ENCODE measurements at places on chromosomes 2 and 18. TPM values are rescaled to one million over a fixed set of nuclear protein-coding genes. Genes with fewer than 3 reads are reported as not detected.

The RFTN2 gene
- total RNA-seq = not detected

- peak within 1 kb of the TSS; percentile 73 for H3K4me3 ChIP-seq
- no peaks in the 10 kb centered on the region for H3K36me3 ChIP-seq
- H3K27ac ChIP-seq = peak within 1 kb of the TSS; percentile 79
- peaks cover 41% of the 10 kb centered on the region for H3K27me3 ChIP-seq
- H3K4me1 ChIP-seq = peaks cover 16% of the 10 kb centered on the region
Observed at GRCh38 chr2:16665748-16666448, at the start of gene CYRIA. Gene CYRIA (minus strand): TSS chr2:16665834. CDS start chr2:16588119, 77,715 bp downstream.

- H3K4me3 ChIP-seq = no peak overlapping the region
- H3K27me3 ChIP-seq = peaks cover 9% of the 10 kb centered on the region
- H3K4me1 ChIP-seq = peaks cover 3% of the 10 kb centered on the region
- H3K27ac ChIP-seq = no peak overlapping the region
- DNase-seq = no peak
- H3K36me3 ChIP-seq = peaks cover 2% of the 10 kb centered on the region
Observed at GRCh38 chr2:27751377-27751776, 20.1 kb upstream of the MRPL33 start.

- H3K27ac ChIP-seq = no peak overlapping the region
- no peaks in the 10 kb centered on the region for H3K36me3 ChIP-seq
- no peaks in the 10 kb centered on the region for H3K4me1 ChIP-seq
- H3K4me3 ChIP-seq = no peak overlapping the region
Observed at GRCh38 chr18:9737472-9738121, 29.5 kb downstream of the RAB31 start.

DNA sequence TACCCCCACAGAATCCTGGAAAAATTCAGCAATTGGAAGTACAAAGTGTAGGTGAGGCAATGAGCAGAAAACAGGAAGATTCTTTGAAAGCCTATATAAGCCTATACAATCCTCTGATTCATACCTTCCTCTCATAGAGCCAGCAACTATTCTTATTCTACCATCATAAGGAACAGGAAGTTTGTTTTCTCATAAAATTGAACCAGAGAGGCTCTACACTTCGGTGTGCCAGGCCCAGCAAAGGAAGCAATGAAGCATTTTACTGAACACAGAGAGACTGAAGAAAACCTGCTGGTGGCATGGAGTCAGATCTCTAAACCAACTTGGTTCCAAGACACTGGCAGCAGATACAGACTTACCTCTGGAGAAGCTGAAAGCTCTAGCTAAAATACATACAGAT lies 18.7 kb downstream of the CASP8 start:
- peak; percentile 48 for DNase-seq
- H3K4me3 ChIP-seq = no peak overlapping the region
- H3K27ac ChIP-seq = peak overlapping the region; percentile 86

- no peak overlapping the region for H3K27ac ChIP-seq
- H3K4me3 ChIP-seq = no peak overlapping the region
- no peaks in the 10 kb centered on the region for H3K36me3 ChIP-seq
- DNase-seq = no peak
Observed at GRCh38 chr2:187307606-187308005, 140.4 kb downstream of the CALCRL start.

The MARCO gene
- total RNA-seq = not detected

Data from activated CD4-positive, alpha-beta T cell treated with anti-CD3 and anti-CD28 coated beads for 36 hours (primary cell).